Cardiac septum (tissue), 1 donor: ENCODE measurements at places on chromosomes 13 and 19.

DNA sequence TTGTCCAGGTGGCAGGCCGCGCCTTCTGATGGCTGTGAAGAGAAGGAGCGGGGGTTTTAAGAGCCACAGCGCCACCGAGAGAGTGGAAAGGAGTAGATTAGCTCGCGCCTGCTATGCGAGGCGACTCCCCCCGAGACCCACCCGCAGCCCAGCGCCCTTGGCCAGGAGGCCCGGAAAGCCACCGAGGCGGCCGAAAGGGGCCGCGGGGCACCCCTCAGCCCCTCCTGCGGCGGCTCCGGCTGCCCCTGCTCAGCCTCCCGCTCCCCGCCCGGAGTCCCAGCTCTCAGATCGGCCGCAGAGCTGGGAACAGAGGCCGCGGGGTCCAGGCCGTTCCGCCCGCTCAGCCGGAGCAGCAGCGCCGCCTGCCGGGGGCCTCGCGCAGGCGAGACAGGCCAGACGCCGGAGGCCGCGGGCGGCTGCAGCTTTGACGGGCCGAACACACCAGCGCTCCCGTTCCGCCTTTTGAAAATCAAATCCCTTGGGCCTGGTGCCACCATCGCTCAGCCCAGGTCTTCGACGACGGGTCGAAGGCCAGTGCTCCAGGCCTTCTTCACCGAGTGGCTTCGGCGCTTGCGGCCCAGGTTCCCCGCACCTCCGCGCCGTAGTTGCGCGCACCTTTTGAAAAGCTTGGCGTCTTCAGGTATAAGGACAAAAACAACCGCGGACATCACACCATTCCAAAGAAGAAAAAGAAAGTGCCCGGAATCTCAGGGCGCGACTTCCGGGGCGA, 15.3 kb downstream of the CDX2 start:
- no peak for DNase-seq

- no peak for DNase-seq
Measured at GRCh38 chr19:14089662-14090508, 666 bp downstream of the SAMD1 start.

- no peak for DNase-seq
Measured at GRCh38 chr19:17499648-17500446, 11.6 kb upstream of the PGLS start.

DNA sequence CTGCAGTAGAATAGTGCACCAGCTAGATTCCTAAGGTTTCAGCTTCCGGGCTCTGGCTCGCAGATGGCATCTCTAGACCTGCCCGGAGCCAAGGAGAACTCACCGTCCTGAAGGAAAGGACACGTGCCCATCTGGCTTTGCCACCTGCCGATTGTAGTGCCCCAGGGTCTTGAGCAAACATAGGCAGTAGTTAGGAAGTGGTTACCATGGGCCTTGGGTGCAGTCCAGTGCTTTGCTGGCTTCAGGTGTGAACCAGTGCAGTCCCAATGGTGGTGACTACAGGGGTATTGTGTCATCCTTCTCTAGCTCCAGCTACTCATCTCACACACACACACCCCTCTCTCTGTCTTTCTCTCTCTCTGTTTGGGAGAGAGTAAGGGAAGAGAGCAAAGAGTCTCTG, 61.4 kb upstream of the TEX29 start:
- no peak for DNase-seq
